ENCODE measurements at places on chromosomes 6 and 20.
A peak's percentile ranks its signal among the peaks of the same experiment; 100 is the strongest.

DNA sequence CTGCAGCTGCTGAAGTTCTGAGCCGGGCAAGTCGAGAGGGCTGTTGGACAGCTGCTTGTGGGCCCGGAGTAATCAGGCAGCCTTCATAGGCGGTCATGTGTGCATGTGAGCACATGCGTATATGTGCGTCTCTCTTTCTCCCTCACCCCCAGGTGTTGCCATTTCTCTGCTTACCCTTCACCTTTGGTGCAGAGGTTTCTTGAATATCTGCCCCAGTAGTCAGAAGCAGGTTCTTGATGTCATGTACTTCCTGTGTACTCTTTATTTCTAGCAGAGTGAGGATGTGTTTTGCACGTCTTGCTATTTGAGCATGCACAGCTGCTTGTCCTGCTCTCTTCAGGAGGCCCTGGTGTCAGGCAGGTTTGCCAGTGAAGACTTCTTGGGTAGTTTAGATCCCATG is 21.2 kb upstream of the MAPK13 start:
- no peak for DNase-seq

- DNase-seq: no peak
These were observed 517 bp downstream of the ACTL10 start for GRCh38 chr20:33667245-33667675.

GRCh38 chr6:168600381-168600780 is 159.4 kb downstream of the SMOC2 start:
- no peak for DNase-seq

- DNase-seq: no peak
These were observed 42.9 kb upstream of the SPTLC3 start for GRCh38 chr20:12965870-12966251.

DNA sequence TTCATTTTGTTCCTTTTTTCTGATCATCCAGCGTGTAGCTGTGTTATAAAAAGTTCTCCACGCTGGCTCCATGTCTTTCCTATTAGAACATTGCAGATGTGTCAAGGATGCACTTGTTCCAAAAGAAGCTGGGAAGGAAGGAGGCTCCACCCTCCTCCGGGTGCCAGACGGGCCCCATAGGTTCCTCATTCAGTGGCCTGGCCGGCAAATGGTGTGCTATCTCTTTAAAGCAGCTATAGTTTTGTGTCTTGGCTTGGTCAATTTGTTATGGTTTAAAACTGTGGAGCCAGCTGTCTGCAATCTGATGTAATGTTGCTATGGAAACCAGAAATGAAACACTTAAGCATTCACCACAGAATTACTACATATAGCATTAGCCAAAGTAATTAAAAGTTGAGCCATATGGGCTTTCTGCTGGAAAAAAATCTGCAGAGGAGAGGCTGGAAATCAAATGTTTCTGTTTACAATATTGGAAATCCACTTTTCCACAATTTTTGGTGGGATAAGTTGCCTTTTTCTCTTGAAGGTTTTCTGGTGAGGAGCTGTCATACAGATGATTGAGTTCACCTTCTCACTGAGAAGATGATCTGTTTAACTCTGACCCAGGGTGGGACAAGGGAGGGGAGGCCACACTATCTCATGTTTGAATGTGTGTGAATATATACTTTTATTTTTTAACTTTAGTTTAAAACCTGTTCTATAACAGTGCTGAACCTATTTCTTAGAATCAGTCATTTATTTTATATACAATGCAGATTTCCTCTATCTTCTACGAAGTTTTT is 167.4 kb downstream of the SASH1 start:
- peak; percentile 75 for DNase-seq

DNA sequence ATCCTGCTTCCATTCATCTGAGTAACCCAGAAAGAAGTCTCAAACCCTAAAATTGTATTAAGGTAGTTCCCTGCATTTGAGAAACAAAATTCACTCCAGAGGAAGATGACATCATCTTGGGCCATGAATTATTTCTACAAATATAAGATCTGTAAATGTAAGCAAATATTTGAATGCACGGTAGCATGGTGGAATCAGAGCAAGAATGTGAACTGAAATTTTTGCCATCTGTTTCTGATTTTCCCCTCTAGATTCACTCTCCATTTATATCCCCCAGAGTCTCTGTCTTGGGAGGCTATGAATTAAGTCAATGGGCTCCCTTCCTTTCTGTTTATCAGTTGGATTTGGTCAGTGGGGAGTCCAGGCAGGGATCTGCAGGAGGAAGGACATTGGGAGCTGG is 5.8 kb upstream of the MAP3K5 start:
- no peak for DNase-seq

- no peak for DNase-seq
These were observed 231.1 kb upstream of the TAB2 start for GRCh38 chr6:149086363-149086762.

- DNase-seq: no peak
These were observed 72.8 kb upstream of the CDYL start for GRCh38 chr6:4703382-4703781.

DNA sequence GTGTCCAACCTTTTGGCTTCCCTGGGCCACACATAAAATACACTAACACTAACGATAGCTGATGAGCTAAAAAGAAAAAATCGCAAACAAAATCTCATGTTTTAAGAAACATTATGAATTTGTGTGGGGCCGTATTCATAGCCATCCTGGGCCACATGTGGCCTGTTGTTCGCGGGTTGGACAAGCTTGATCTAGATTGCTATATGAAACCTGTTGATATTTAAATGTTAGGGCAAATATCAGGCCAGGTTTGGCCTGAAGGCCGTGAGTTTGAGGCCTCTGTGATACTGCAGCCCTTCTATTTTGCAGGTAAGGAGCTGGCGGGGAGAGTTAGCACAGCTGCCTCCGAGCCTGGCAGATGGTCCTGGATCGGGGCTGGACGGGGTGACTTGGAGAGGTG is 99.0 kb downstream of the CEBPB start:
- no peak for DNase-seq

DNA sequence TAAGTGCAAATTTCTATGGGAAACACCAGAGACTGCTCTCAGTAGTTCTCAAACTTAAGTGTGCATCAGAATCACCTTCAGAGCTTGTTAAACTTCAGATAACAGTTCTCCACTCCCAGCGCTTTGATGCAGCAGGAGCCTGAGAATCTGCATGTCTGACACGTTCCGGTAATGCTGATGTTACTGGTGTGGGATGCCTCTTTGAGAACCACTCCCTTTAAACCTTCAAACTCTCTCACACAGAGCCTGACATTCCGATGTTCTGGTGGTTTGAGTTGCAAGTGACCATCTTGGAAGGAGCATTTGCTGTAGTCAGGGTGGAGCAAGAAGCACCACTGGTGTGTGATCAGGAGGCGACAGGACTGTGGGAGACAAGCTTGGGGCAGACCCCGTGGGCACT is 57.9 kb downstream of the OTOR start:
- no peak for DNase-seq

GRCh38 chr6:96537726-96538125 is 16.1 kb downstream of the UFL1 start:
- no peak for DNase-seq

GRCh38 chr6:11028959-11029358 is 15.1 kb downstream of the ELOVL2 start:
- no peak for DNase-seq
